HTR-8/SVneo (cell line): ENCODE measurements at places on chromosomes 6 and 20.

DNA sequence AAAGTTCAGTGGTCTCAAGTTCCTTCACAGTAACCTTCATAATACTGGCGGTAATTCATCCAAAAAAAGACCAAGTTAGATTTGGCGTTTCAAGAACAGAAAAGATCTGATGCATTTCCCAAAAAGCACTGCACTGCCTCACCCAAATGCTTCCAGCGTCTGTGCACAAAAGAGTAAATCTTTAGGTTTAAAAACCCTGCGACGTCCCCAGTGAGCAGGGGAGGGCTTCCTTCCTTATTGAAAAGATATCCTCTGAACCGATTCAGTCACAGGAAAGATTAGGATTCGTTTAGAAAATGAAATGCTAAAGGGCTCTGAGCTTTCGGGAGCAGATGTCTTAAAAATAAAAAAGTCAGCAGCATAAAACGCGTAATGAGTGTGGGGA, 654 bp downstream of the TBC1D7 start:
- DNase-seq: no peak

- DNase-seq: peak; percentile 73
Measured at GRCh38 chr6:89035252-89036101, 45.1 kb upstream of the PNRC1 start.

- DNase-seq: peak; percentile 50
Measured at GRCh38 chr6:38871741-38872568, 156.8 kb downstream of the DNAH8 start.

DNA sequence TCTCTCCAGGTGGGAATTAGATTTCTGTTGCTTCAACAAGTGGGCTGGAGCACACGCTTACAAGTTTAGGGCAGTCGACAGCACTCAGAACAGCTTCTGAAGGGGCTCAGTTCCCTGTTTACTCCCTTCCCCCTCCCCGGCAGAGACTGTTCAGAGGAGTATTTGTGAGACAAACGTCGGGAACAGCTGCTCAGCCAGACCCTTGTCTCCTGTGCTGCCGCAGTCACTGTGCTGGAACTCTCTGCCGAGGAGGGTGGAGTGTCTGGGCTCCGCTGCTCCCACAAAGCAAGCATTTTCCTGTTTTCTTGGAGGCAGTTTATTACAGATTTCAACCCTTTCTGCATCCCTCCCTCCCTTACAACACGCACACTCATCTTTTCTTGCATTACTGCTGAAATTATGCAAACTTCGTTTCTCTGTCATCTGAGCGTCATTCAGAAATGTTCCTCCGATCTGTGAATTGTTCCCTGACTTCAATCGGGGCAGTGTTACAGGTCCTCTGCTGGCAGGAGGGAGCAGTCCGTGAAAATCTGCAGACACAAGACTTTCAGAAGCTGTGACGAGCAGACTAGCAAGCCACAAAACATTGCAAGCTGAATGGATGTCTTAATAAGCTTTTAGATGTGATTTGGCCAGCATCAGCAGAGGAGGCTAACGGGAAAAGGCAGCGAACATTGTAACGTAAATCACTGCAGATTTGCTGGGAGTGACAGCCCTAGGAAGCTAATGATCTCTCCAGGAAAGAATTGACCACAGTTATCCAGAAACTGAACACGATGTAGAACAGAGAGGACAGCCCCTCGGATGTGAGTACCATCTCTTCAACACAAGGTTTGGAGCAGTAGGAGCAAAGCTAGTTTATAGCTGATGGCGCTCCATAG, 76.2 kb downstream of the LYRM2 start:
- no peak for DNase-seq

DNA sequence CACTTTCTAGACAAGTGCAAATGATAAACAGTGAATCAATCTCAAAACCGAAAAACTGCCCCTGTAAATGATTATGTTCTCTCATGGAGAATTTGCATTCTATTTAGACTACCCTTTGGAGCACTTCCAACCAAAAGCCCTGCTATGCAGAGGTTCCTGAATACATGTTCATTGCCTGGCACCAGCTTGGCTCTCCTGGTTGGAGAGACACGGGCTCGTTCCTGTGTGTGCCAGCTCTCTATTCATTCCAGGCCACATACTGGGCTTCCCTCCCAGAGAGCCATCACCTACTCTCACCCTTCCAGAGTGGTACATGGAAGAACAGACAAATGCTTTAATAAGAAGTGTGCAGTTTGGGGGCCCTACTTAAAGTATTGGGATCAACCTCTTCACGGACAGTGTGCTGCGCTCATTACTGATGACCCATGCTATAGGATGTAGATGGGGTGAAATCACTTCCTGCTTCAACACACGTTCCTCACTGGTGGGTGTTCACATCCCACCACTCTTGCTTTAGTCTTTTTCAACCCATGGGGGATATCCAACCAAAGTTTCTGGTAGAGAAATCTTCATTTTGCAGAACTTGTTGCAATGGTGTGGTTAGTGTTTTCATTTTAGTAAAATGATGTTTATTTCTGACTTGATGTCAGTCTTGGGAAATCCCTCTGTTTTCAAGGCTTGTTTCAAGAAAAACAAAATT, 38.5 kb upstream of the NAA20 start:
- no peak for DNase-seq

DNA sequence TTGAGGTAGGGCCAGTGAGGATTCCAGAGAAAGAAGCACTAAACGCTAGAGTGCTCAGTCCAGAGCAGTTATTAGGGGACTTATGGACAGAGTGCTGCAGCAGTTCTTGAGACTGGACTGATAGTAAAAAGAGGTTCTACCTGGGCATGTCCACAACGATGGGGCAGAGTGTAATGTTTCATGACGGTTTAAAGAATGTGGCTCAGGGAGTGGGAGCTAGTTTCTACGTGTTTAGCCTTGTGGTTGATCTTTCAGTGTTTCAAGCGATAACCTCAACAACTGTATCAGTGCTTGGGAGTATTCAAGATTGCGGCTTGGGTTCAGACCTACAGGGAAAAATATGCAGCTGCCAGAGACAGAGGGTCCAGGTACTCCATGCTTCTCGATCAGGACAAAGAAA, 67.1 kb downstream of the TULP4 start:
- DNase-seq: no peak

DNA sequence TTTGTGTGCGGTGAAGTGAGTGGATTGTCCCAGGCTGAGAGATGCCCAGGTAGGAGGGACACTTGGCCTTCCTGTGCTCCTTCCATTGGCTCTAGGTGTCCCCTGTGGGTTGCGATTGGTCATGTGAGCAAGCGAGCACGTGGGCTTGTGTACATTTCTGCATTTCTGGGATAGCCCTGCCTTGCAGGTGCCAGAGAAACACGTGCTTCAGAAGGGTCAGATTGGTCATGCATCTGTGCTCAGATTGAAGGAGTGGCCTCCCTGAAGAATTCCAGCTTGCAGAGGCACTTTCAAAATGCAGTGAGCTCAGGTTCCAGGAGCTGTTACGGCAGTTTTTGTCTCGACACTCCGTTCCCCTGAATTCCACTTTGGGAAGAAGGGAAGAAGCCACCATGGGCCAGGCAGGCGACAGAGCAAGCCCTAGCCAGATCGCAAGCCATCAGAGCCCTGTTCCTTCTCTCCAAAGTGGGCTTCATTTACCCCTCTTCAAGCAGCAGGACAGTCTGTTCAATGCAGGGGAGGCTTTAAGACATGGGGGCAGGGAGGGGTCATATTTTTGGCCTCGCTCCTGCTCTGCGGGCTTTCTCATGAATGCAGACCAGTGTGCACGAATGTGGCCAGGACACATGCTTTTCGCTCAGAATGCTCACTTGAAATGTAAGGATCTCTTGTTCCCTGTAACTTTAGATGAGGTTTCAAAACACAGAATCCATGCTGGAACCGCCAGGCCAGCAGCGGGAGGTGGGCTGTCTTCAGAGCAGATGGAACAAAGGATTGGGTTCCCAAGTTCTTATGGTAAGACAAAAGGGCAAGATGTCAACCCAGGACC, 78.6 kb upstream of the AKAP12 start:
- no peak for DNase-seq
